ENCODE measurements at places on chromosomes 6 and 20.
A peak's percentile ranks its signal among the peaks of the same experiment; 100 is the strongest.

GRCh38 chr6:77814119-77814518 is 161.3 kb downstream of the MEI4 start:
- no peak overlapping the region for H3K27ac ChIP-seq
- no peaks in the 10 kb centered on the region for H3K36me3 ChIP-seq
- H3K4me1 ChIP-seq: no peaks in the 10 kb centered on the region
- no peaks in the 10 kb centered on the region for H3K27me3 ChIP-seq
- H3K4me3 ChIP-seq: no peak overlapping the region
- no peak for DNase-seq

- no peak for DNase-seq
- H3K4me3 ChIP-seq: no peak overlapping the region
- no peaks in the 10 kb centered on the region for H3K27me3 ChIP-seq
- no peak overlapping the region for H3K27ac ChIP-seq
- H3K36me3 ChIP-seq: no peaks in the 10 kb centered on the region
Measured at GRCh38 chr6:156347246-156347645, 429.9 kb upstream of the ARID1B start.

DNA sequence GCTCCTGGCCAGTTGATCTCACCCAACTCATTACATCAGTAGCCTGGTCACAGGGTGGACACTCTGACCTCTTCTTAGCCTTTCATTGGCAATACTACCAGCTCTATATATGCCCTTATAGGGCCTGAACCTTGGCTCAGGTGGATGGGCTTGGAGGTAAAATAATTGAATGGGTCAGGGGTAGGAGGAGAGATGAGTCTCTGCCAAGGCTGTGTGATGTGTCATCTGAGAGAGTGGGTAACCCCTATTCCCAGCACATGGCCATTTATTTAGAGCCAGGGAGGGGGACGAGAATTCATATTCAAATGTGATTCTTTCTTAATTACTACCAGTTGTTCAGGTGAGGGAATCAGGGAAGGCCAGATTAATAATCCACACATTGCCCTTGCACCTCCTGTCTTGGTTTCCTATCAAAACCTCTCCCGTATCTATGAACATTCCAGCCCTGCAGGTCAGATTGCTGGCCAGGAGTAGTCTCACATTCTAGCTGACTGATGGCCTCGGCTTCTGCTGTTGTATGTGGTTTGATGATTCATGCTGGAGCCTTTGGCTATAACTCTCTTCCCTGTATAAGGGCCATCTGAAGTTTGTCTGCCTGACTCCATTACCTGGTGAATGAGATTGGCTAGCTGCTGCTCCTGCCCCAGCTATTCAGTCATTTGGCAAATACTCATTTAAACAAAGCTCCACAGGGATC is 13.4 kb downstream of the C20orf173 start:
- H3K27me3 ChIP-seq: no peaks in the 10 kb centered on the region
- no peak overlapping the region for H3K27ac ChIP-seq
- peaks cover 5% of the 10 kb centered on the region for H3K4me1 ChIP-seq
- H3K36me3 ChIP-seq: no peaks in the 10 kb centered on the region
- H3K4me3 ChIP-seq: no peak overlapping the region
- no peak for DNase-seq

- H3K4me1 ChIP-seq: peaks cover 2% of the 10 kb centered on the region
- H3K36me3 ChIP-seq: no peaks in the 10 kb centered on the region
- H3K27me3 ChIP-seq: no peaks in the 10 kb centered on the region
- DNase-seq: no peak
- H3K27ac ChIP-seq: no peak overlapping the region
Measured at GRCh38 chr20:17858450-17859001, 110.1 kb downstream of the SNX5 start.

- H3K27me3 ChIP-seq: no peaks in the 10 kb centered on the region
- peaks cover 6% of the 10 kb centered on the region for H3K4me1 ChIP-seq
- no peaks in the 10 kb centered on the region for H3K36me3 ChIP-seq
- no peak for DNase-seq
- H3K27ac ChIP-seq: no peak overlapping the region
Measured at GRCh38 chr6:134774201-134774638, 175.7 kb downstream of the ALDH8A1 start.

DNA sequence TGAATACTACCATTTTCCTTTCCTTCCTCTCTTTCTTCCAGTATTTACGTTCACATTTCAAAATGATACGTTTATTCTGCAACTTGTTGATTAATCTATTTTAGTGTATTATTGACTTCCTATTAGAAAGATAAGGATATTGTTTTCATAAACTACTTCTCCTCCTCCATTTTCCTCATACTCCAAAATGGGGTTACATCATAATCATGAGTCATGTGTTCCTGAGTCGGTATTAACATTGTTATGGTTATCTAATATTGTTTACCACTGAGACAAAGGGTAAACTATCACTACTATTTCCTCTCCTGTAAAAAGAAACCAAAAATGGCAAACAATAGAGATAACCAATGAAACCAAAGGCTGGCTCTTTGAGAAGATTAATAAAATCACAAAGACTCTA is 126.5 kb upstream of the CDYL start:
- H3K36me3 ChIP-seq: no peaks in the 10 kb centered on the region
- no peak overlapping the region for H3K4me3 ChIP-seq
- H3K27ac ChIP-seq: no peak overlapping the region
- no peaks in the 10 kb centered on the region for H3K27me3 ChIP-seq
- peaks cover 6% of the 10 kb centered on the region for H3K4me1 ChIP-seq

GRCh38 chr6:113556775-113557174 is 300.4 kb upstream of the MARCKS start:
- no peak for DNase-seq
- H3K27me3 ChIP-seq: no peaks in the 10 kb centered on the region
- no peak overlapping the region for H3K27ac ChIP-seq
- no peak overlapping the region for H3K4me3 ChIP-seq

- no peaks in the 10 kb centered on the region for H3K4me1 ChIP-seq
- no peaks in the 10 kb centered on the region for H3K36me3 ChIP-seq
- H3K27ac ChIP-seq: no peak overlapping the region
- no peak overlapping the region for H3K4me3 ChIP-seq
Measured at GRCh38 chr6:129978148-129978916, 40.0 kb upstream of the L3MBTL3 start.

DNA sequence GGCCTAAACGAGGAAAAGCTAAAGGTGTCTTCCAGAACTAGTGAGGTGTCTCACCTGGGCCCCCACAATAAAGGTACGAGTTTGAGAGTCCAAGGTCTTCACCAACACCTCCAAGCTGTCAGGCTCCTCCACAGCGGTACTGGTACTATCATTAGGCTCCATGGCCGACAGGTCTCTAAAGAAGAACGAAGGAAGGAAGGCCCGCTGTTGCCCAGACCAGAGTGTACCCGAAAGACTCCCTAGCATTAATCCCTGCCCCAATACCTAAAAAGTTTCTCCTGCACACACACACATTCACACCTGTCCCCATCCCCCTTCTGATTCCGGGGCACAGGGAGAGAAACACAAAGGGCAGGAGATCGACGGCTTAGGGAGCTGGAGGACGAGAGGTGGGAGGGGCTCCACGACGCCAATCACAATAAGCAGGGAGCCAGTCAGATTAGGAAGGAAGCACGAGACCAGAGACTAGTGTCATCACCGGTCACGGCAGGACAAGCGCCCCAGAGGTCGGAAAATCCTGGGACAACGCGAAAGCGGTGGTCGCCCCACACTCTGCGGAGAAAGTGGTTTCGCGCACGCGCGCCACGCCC is 764 bp downstream of the BAG6 start:
- no peaks in the 10 kb centered on the region for H3K27me3 ChIP-seq
- peak overlapping the region; percentile 95 for H3K27ac ChIP-seq
- H3K36me3 ChIP-seq: no peaks in the 10 kb centered on the region
- H3K4me3 ChIP-seq: peak overlapping the region; percentile 86
- peak; percentile 96 for DNase-seq
- peaks cover 27% of the 10 kb centered on the region for H3K4me1 ChIP-seq

DNA sequence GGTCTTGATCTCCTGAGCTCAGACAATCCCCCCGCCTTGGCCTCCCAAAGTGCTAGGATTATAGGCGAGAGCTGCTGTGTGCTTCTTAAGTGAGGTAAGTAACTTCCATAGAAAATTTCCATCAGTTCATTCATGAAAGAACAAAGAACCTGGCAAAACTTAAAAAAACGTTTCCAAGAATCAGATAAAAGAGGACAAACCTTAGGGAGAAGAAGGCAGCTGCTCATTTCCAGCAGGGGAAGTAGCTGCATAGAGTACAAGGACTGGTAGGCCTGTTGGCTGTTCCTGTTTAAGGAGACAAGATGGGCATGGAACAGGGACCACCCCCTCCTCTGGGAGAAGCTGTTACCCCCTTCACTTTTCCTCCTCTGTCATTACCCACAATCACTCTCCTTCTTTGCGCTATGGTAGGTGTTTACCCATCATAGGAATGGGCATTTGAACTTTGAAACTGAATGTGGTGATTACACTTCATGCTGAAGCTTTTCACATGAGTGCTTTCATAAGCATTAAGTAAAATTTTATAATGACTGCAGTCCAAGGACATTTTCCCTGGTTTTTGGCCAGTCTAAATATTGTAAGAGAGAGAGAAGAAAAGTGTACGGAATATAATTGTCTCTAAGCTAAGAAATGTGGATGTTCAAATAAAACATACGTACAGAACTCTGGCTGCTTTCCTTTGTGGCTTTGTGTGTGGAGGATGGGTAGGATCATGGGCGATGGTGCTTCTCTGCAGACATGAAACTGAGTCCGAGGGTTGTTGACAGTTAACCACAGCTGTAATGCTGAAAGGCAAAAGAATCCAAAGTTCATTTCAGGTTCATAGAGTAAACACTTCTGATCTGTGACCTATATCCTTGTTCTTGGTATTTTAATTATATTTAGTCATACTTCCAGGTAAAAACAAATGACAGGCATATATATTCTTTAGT is 56.4 kb downstream of the CCN2 start:
- no peak for DNase-seq
- no peak overlapping the region for H3K27ac ChIP-seq
- no peaks in the 10 kb centered on the region for H3K36me3 ChIP-seq
- H3K4me3 ChIP-seq: no peak overlapping the region
- H3K4me1 ChIP-seq: no peaks in the 10 kb centered on the region

DNA sequence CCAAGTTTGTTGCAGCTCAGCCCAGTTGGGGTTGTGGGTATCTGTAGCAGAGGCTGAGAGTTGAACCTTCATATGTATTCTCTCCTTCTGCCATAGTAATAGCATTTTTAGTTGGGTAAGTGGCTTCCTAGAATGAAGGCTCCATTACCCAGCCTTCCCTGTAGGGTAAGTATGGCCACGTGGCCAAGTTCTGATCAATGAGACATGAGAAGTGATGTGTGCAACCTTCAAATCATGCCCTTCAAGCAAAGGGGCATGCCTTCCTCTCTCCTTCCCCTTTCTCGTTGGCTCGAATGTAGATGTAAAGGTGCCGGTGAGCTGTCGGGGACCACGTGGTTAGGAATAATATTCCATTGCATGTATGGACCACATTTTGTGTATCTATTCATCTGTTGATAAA is 12.7 kb upstream of the TRAF3IP2 start:
- H3K4me1 ChIP-seq: peaks cover 5% of the 10 kb centered on the region
- no peak overlapping the region for H3K27ac ChIP-seq
- DNase-seq: no peak
- no peaks in the 10 kb centered on the region for H3K36me3 ChIP-seq

- DNase-seq: no peak
- peaks cover 28% of the 10 kb centered on the region for H3K4me1 ChIP-seq
- H3K27ac ChIP-seq: no peak overlapping the region
- no peaks in the 10 kb centered on the region for H3K36me3 ChIP-seq
- H3K4me3 ChIP-seq: no peak overlapping the region
Measured at GRCh38 chr6:75166773-75167172, 39.1 kb downstream of the COL12A1 start.

DNA sequence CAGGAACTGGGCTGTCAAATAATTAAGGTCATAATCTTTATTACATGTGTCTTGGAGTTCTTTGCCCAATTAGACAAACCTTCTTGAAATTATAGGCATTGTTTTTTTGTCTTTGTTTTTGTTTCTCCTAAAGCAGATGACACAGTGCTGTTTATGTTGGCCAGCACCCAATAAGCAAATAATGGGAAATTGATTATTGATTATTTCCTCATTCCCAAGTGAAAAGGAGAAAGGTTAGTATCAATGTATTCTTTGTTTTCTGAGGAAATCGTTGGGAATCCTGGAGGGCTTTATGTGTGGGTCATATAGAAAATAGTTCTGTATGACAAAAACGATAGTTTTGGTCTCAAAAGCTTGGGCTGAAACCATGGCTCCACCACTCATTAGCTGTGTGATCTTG is 4.5 kb upstream of the CYP24A1 start:
- peaks cover 18% of the 10 kb centered on the region for H3K4me1 ChIP-seq
- DNase-seq: no peak
- no peak overlapping the region for H3K4me3 ChIP-seq
- H3K27ac ChIP-seq: no peak overlapping the region
- H3K27me3 ChIP-seq: no peaks in the 10 kb centered on the region

DNA sequence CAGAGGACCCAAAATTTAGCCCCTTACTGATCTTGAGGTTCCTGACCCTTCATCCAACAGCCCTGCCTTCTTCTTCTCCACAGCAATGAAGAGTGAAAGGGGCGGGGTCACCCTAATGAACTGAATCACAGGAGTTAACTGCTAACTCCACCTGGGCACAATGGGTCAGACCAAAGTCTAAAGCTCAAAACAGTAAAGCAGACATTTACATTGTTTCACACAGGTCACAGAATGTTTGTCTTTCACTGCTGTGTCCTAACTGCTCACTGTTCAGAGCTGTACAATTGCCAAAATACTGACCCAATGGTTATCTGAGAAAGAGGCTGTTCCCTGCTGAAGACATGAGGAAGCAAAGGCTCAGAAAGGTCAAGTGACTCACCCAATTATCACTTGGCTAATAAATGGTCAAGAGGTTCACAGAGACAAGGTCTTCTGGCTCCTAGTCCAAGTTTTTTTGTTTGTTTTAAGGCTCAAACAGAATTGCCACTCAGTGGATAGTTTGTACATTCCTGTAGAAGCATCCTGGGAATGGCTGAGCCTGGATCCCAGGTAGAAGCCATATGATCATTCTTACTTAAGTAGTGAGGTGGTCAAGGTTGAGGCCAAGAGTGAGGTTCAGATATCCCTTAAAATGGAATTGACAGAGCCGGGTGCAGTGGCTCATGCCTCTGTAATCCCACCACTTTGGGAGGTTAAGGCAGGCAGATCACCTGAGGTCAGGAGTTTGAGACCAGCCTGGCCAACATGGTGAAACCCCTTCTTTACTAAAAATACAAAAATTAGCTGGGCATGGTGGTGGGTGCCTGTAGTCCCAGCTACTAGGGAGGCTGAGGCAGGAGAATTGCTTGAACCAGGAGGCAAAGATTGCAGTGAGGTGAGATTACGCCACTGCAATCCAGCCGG is 35.1 kb upstream of the FAM83C start:
- no peak overlapping the region for H3K4me3 ChIP-seq
- peaks cover 2% of the 10 kb centered on the region for H3K36me3 ChIP-seq
- H3K4me1 ChIP-seq: no peaks in the 10 kb centered on the region
- H3K27ac ChIP-seq: no peak overlapping the region

All from vagina (tissue), 2 donors.